EL (cell line): ENCODE measurements at places on chromosomes 3 and 15.
A peak's percentile ranks its signal among the peaks of the same experiment; 100 is the strongest.

GRCh38 chr3:196559826-196560225 lies 8.5 kb downstream of the WDR53 start:
- DNase-seq = peak; percentile 52

- DNase-seq = no peak
Measured at GRCh38 chr3:167078070-167078622, 302.0 kb downstream of the ZBBX start.

DNA sequence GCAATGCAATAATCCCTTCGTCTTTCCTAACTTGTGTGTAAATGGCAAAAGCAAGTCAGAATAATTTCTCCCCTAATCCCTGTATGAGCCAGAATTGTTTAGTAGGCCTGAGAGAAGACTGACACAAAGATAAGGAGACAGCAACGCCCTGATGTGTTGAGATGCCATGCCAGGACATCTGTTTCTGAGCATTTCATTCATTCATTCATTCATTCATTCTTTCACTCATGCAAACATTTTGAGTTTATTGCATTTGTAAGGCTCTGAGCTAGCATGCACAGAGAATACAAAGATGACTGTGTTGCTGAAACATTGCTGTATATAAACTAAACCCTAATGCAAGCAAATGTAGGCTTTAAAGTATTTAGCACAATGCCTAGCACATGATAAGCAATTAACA lies 127.4 kb downstream of the TMCC1 start:
- no peak for DNase-seq

- DNase-seq = no peak
Measured at GRCh38 chr3:81043660-81044199, 717.7 kb downstream of the GBE1 start.

- no peak for DNase-seq
Measured at GRCh38 chr3:13086531-13086981, 13.3 kb upstream of the IQSEC1 start.

DNA sequence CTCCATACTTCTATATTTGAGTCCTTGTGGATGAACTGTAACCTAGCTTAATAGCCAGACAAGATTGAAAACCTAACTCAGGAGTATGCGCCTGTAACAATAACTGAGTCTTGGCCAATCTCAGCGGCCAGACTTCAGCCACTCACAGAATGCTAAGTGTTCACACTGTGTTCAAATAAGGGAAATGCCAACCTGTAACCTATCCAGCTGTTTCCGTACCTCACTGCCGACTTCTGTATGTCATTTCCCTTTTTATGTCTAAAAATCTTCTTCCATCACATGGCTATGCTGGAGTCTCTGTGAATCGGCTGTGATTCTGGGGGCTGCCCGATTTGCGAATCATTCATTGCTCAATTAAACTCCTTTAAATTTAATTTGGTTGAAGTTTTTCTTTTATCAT lies 169.2 kb downstream of the NFKBIZ start:
- DNase-seq = no peak

- no peak for DNase-seq
Measured at GRCh38 chr3:13041113-13041776, 32.0 kb downstream of the IQSEC1 start.

DNA sequence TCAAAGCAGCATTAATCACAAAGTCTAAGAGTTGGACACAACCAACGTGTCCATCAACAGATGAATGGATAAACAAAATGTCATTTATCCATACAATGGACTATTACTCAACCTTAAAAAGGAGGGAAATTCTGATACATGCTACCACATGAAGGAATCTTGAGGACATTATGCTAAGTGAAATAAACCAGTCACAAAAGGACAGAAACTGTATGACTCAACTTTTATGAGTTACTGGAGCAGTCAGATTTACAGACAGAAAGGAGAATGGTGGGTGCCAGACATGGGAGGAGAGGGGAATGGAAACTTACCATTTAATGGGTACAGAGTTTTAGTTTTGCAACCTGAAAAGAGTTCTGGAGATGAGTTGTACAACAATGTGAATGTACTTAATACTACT lies 43.0 kb upstream of the SEC13 start:
- no peak for DNase-seq

GRCh38 chr15:88178631-88179030 lies 77.9 kb downstream of the NTRK3 start:
- DNase-seq = no peak

DNA sequence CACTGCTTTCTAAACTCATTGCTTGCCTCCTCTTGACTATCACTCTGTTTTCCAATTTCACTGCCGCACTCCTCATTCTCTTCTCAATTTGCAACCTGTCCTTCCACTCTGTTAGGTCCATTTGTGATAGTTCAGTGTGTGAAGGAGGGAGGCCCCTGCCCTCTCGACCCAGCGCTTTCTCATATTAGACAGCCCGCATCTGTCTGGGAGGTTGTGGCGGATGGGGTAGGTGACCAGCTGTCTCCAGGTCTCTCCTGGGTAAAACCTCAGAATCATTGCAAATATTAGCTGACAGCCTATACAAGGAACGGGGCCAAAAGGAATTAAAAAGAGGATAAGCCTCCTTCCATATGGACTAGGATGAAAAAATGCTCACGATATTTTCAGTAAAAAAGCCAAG lies 358.3 kb downstream of the SHQ1 start:
- DNase-seq = no peak

- DNase-seq = peak; percentile 67
Measured at GRCh38 chr3:123499322-123499721, 50.4 kb upstream of the ADCY5 start.

DNA sequence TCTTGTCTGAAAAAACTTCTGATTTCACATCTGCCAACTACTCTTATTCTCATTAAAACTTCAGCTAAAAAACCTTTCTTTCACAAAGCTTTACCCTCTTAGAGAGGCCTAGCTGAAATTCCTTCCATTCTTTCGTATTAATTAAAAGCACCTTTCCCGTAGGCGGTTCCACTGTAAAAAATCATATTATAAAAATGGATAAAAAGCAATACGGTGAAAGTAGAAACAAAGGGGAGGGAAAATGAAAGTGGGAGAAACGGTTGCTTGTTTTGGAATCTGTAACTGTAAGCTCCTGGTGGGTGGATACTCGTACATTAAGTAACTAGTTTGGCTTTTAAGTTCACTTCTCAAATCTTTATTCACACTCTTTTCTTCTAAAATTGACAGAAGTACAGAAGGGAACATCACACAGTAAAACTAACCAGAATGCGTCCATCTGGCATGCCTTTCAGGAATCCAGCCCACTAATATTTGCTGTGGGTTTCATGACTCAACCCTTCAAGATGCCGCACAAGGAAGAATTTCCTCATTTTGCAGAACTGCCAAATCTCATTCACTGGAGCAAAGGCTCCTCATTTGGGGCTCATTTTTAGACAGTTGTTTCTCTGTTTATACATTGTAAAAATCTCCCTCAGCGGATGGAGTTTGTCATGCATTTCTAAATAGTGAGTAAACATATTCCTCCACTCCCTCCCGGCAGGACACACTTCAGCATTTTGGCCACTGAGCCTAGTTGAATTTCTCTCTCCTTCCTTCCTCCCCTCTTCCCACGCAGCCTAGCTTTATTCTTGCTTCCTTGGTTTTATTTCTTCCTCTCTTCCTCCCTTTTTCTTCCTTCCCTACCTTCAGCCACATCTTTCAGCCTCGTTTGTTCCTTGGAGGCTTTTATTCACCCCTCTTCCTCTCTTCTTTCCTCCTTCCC lies 419.5 kb upstream of the NAALADL2 start:
- DNase-seq = peak; percentile 98
